ENCODE measurements at places on chromosomes 12 and 14.

- DNase-seq, result no peak
These were observed 37.0 kb upstream of the TMEM263 start for GRCh38 chr12:106918746-106919145.

DNA sequence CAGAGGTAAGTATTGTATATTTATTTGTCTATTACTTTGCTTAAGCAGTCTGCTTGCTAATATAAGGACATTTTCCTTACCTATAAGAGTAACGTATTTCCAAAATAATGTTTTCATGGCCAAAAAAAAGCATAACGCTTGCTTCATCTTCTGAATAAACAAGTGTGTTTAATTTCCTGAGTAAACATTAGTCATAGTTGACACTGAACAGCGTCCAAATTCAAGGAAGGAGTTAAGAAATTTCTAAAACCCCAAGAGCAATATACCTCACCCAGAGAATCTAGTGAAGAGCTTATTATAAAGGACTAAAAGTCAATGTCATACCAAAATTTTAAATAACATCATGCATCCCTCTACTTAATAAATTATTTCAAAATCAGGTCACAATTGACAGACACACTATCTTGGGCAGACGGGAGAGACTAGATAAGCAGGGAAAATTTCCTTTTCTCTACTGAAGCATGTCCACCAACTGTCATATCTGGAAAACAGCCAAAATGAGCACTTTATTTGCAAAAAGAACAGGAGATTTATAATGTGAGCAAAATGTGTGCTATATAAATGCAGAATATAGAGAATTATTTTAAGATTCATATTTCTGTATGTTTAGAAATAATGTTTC, 25.1 kb downstream of the ANKS1B start:
- no peak for DNase-seq

DNA sequence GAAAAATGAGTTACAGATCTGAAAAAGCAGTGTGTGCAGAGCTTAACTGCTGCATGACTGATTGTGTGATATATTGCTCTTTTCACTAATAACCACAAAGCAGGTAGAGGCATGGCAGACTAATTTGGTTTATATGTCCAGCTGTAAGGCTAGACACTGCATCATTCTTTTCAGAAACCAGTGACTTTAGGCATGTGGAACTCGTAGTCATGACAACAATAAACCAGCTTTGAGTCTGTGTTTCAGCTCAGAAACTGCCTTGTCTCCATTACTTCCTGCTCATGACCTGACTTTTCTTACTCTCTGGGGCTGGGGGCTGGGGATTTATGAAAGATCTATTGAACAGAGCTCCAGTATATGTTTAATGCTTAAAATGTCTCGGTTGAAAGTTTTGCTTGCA, 146.8 kb upstream of the LRIG3 start:
- DNase-seq, result peak; percentile 23

DNA sequence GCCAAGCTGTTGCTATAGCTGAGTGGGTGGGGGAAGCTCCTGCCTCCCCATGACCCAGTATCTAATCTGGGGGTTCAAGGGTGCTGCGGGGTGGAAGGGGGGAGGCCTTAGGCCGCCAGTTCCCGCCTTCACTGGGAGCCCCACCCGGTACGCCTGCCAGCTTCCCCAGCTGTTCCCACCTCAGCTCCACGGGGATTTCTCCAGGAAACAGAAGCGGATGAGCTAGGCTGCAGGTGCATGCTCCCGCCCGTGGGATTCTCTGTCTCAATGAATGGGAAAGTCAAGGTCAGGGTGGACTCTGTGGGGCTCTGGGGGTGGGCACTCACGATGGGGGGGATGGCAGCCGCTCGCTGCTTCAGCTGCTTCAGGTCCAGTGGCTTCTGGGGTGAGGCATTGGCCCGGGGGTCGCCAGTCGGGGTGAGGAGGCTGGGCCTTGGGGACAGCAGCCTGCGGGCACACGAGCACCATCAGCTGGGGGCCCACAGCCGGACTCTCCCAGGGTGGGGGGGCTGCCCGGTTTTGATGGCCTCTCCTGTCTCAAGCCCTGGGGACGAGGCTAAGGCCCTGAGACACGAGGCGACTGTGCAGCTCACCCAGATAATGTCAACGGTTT, 68.6 kb downstream of the RFLNA start:
- no peak for DNase-seq

- DNase-seq, result no peak
These were observed 52.5 kb upstream of the PLEKHG7 start for GRCh38 chr12:92650228-92650822.

DNA sequence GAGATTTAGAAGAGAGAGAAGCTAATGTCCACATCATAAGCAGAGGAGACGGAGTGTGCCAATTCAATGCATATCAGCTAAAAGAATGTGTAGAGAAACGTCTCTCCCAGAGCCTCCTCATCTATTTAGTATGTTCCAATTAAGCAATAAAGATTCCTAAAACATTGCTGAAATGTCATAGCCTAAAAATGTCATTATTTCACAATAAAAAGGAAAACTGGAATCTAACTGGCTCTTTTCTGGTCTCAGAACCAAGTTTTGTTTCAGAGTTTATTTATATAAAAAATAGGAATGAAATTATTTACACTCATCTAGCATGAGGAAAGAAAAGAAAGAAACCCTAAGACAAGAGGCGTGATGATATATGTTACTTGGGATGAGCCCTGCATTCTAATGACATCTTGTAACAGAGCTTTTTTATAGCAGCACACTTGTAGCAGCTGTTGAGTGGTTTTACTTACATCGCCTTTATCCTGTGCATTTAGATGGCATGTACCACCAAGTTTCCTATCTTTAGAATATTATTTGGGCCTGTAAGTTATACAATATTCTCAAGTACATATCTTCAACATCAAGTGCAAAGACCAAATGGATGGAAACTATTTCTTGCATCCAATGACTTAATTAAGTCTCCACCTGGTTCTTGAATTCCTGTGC, 266.3 kb upstream of the PRKD1 start:
- DNase-seq, result no peak

- DNase-seq, result no peak
These were observed 209.3 kb downstream of the SLC41A2 start for GRCh38 chr12:104748790-104749189.

DNA sequence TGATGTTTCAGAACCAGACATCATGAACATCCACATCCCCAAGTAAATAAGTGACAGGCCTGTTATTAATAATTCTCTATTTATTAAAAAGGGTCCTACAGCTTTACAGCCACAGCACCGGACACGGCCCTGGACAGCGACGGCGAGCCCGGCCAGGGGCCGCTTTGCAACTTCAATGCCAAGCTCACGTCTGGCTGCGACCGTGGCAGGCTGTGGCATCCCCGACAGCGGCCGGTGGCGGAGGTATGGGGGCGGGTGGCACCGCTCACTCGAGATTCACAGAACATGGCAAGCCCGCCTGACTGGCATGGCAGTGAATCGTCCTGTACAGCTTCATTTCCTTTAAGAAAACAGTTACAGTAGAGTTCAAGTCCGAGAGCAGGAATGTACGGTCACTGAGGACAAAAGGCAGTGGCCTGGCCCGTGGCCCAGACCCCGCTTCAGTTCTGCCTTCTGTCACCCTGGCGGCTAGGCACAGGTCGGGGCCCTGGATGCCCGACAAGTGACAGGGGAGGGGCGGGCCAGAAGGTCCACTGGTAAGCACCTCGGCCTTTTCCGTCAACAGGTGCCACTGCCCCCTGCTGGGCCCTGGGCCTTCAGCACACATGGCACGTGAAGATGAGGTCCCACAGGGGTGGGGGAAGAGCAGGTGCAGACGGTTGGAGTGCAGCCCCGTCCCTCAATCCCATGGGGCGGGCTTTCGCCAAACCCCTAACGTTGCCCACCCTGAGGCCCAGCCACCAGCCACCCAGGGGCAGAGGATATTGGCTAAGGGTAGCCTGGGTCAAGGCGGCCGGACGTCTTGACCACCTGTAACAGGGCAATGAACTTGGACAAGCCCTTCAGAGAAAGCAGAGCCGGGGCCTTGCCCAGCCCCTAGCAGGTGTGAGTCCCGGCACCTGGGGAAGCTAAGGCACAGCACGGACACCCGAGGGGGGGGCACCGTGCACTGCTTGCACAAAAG, 30.3 kb downstream of the HIP1R start:
- DNase-seq, result no peak

DNA sequence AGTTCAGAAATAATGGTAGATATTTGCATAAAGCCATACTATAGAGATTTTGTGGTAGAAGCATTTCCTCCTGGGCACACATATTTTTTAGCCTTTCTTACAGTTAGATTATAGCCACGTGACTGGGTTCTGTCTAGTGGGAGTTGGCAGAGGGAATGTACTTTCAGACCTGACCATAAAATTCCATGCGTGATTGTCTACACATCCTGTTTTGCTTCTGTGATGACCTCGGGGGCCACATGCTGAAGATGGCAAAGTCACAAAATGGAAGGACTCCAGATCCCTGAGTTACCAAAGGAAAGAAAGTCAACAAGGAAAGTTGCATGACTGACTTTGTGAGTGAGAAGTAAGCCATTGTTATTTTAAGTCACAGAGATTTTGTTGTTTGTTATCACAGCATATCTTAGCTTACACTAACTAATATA, 14.6 kb upstream of the MIA2 start:
- DNase-seq, result no peak

GRCh38 chr12:91316161-91316906, 133.7 kb upstream of the DCN start:
- DNase-seq, result no peak

- no peak for DNase-seq
These were observed 15.5 kb downstream of the GPR68 start for GRCh38 chr14:91229005-91229382.

DNA sequence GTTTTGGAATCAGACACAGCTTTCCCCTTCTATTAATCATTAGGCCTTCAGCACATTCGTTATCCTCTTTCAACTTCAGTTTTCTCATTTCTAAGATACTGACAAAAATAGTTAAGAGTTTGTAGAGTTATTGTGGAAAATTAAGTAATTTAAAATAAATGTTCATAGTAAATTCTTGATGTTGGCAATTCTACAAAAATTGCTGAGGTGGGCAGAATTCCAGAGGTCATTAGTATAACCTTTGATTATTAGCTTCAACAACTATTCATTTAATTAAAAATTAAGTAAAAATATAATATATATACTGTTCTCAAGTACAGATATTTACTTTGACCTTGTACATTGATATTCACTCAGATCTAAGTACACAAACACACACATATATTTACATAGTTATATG, 58.5 kb downstream of the DIO2 start:
- no peak for DNase-seq

- no peak for DNase-seq
These were observed 122.4 kb upstream of the AMIGO2 start for GRCh38 chr12:47202176-47202575.

DNA sequence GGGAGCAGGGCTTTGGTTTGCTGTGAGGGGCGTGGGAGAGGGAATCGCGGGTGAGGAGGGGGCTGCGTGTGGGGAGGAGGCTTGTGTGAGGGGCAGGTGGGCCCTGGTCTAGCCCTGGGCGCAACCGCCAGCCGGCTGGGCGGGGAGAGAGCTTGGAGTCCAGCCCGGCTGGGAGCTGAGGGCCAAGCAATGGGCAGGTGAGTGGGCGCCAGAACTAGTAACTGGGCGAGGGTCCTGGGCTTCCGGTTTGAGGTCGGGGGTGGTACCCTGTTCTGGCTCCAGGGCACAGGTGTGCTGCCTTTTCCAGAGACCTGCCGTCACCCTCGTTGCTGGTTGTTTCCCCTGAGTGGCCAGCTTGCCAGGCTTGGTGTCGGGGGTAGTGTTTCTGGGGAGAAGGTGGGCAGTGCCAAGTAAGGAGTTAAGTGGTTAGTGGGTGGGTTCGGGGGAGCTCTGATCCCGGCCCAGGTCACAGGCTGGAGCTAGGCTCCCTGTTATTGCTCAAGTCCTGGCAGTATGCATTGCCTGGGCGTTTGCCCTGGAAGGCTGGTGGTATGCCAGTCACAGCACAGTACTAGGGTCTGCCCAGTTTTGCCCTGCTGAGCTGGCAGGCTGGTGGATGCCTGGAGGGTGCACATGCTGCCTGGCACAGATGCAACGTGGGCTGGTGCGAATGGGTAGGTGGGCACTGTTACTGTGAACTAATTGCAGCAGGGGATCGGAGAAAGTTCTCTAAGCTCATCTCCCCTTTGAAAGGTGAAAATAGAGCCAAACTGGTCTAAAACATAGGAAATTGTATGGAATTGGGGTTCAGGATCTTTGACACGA, 683 bp downstream of the CIPC start:
- DNase-seq, result peak; percentile 23

GRCh38 chr14:91375720-91376452, 41.7 kb downstream of the CCDC88C start:
- no peak for DNase-seq

- DNase-seq, result no peak
These were observed 83.0 kb upstream of the FAR2 start for GRCh38 chr12:29066011-29066588.

DNA sequence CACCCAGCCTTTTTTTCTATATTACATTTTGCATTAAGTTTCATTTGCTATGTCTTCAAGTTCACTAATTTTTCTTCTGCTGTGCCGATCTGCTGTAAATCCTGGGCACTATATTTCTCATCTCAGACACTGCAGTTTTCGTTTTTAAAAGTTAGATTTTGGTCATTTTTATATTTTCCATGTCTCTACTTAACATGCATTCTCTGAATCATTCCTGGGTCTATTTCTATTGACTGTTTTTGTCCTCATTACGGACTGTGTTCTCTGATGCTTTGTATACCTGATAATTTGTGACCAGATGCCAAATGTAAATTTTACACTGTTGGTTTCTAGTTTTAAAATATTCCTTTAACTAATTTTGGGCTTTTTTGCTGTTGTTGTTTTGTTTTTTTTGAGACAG, 64.5 kb downstream of the R3HDM2 start:
- no peak for DNase-seq

- no peak for DNase-seq
These were observed 617 bp downstream of the TTC8 start for GRCh38 chr14:88825078-88825458.

GRCh38 chr12:4874671-4875070, 35.0 kb upstream of the KCNA1 start:
- no peak for DNase-seq

DNA sequence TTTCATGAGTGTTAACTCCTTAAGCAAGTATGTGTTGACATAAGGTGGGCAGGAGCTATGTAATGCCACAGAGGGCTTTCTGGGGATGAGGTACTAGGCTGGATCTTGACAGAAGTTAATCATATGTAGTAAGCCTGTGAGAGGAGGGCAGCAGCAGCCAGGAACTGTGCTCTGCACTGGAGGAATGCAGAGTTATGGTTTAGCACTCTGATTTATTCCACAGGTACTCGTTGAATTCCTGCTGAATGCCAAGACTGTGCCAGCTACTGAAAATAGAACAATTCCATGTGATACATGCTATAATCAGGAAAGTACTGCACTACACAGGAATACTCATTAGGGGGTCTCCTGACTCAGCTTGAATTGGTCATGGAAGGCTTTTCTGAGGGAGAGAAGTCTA, 58.7 kb downstream of the SUSD6 start:
- no peak for DNase-seq

DNA sequence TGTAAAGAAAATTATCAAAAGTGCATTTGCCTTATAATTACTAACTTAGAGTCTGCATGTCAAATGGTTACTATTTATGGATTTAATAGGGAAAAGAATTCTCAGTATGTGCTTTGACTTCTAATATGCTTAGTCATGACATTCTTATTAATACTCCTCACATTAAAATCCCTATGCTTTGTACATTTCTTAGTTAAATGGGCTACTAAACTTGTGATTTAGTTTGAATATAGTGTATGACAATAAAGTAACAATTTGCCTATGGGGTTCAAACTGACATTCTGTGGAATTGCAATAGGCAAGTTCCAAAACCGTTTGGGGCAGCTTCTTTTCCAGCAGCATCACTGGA, 361.9 kb upstream of the TMTC1 start:
- DNase-seq, result no peak

Data from GM13977 (cell line).